Calu3 (cell line): ENCODE measurements at places on chromosomes 12 and 14. TPM values are rescaled to one million over a fixed set of nuclear protein-coding genes. Genes with fewer than 3 reads are reported as not detected.

The DBX2 gene
- not detected in 2 replicates for total RNA-seq

DNA sequence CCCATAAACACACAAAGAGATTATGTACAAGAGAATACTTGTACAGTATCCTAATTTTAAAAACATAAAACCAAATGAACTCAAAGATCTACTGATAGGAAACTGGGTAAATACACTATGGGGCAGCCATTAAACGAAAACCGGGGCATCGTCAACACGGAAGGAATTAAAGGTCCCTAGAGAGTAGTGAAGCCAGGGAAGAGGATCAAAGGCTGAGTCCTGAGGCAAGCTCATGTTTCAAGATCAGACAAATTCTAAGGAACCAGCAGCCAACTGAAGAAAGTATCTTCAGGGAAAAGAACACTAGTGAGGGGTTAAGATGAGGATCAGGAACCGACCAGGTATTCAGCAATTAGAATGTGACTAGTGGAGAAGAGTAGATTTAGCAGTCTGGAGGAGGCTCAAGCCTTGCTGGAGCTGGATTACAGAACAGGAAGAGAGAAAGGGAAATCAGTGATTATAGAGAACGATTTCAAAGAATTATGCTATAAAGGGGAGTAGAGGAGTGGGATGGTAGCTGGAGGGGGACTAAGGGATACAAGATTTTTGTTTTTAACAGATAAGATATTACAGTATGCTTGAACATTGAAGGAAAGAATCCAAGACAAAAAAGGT is 23.7 kb downstream of the SEL1L start:
- peaks cover 26% of the 10 kb centered on the region for H3K36me3 ChIP-seq
- no peak for DNase-seq
- no peaks in the 10 kb centered on the region for H3K4me1 ChIP-seq
- H3K4me3 ChIP-seq: no peak overlapping the region

The PRIMA1 gene
- not detected in 2 replicates for total RNA-seq

DNA sequence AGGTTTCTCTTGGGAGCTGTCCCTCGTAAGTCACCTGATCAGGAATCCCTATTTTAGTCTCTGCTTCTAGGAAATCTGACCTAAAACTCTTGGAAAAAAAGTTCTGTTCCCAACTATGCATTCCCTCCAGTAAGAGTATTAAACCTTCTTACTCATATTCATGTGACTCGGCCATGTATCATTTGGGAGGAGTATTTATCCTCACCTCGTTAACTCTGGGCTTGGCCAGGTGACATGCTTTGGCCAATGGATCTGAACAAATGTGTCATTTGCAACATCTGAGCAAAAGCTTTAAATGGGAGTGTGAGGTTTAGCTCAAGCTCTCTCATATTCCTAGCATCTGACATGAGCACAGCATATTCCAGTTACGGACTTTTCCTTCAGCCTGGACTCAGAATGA is 226.8 kb downstream of the NUAK1 start:
- H3K4me3 ChIP-seq: no peak overlapping the region
- H3K36me3 ChIP-seq: no peaks in the 10 kb centered on the region
- no peak for DNase-seq
- no peak overlapping the region for H3K27ac ChIP-seq
- no peaks in the 10 kb centered on the region for H3K4me1 ChIP-seq

DNA sequence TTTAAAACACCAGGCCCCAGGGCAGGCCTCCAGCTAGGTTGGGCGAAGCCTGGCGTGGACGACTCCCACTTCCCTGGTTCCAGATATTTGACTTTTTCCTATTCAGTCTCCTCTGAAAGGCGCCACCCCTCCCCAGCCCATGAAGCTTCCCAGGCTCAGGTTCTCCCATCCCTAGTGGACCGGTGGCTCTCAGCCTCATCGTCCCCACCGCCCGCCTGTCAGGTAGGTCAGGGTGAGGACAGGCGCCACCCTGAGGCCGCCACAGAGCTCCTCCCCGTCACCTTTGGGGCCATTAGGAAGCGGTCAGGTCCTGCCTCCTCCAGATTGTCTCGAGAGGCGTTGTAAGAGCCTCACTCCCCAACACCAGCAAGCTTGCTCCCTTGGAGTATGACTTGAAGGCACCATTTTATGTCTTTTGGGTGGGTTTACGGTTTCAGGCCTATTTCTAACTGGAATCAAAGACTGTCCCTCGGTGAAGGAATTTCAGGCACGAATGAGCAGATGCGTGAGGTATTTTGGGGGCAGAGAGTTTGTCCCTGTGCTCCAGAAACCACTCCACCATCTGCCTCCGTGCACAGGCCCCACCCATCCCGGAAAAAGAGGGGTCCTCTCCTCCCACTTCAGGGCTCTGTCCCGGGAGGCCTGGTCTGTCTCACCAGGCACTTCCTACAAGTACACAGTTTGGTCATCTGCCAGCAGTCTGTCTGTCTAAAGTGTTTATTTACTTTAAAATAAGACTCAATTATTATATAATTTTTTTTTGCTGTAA is 55.6 kb downstream of the TSPAN9 start:
- H3K4me3 ChIP-seq: no peak overlapping the region
- no peak for DNase-seq
- no peaks in the 10 kb centered on the region for H3K4me1 ChIP-seq
- H3K36me3 ChIP-seq: no peaks in the 10 kb centered on the region
- H3K27ac ChIP-seq: no peak overlapping the region
- H3K27me3 ChIP-seq: no peaks in the 10 kb centered on the region

DNA sequence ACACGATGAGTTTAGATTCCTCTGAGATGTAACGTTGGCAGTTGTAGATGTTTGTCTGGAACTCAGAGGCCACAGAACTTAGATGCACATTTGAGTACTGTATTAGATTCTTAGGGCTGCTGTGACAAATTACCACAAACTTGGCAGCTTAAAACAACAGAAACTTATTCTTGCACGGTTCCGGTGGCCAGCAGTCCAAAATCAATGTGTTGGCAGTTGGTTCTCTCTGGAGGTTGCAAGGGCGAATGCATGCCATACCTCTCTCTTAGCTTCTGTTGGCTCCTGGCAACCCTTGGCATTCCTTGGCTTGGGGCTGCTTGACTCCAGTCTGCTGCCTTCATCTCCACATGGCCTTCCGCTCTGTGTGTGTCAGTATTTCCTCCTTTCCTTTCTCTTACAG is 118.9 kb downstream of the C12orf75 start:
- H3K36me3 ChIP-seq: no peaks in the 10 kb centered on the region
- DNase-seq: no peak
- H3K27me3 ChIP-seq: no peaks in the 10 kb centered on the region
- H3K27ac ChIP-seq: no peak overlapping the region
- no peak overlapping the region for H3K4me3 ChIP-seq

The PARP11 gene
- total RNA-seq: 3.7 and 5.2 TPM in 2 replicates

- H3K27ac ChIP-seq: no peak overlapping the region
- H3K27me3 ChIP-seq: peaks cover 85% of the 10 kb centered on the region
- no peak for DNase-seq
- no peaks in the 10 kb centered on the region for H3K36me3 ChIP-seq
- H3K4me3 ChIP-seq: no peak overlapping the region
These were observed 33.8 kb downstream of the ZFHX2 start for GRCh38 chr14:23517650-23518326.

DNA sequence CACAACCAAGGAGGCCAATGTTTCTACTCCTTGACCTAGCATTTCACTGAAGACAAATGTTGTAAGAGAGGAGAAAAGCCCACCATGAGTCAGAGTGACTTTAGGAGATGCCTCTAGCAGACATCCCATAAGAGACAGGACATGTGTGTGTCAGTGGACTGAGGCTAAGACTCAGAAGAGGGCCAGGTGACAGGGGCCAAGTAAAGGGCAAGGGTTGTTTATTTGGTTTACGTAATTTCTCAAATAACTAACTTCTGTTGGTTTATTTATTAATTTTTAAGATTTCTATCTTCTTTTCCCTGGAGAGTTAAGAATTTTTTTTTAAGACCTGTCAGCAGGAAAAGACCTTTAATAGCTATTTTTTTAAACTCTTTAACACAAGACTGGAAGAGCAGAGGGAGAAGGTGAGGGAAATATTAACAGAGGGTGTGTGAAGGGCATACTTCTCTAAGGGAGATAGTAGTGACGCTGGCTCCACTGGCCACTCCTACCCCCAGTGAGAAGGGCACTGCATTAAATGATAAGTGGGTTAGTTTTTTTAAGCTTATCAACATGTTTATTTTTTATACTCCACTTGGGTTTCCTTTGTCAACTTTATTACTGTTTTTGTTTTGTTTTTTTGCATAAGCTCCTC is 3.4 kb downstream of the PNP start:
- peak overlapping the region; percentile 69 for H3K27ac ChIP-seq
- peaks cover 35% of the 10 kb centered on the region for H3K4me1 ChIP-seq

DNA sequence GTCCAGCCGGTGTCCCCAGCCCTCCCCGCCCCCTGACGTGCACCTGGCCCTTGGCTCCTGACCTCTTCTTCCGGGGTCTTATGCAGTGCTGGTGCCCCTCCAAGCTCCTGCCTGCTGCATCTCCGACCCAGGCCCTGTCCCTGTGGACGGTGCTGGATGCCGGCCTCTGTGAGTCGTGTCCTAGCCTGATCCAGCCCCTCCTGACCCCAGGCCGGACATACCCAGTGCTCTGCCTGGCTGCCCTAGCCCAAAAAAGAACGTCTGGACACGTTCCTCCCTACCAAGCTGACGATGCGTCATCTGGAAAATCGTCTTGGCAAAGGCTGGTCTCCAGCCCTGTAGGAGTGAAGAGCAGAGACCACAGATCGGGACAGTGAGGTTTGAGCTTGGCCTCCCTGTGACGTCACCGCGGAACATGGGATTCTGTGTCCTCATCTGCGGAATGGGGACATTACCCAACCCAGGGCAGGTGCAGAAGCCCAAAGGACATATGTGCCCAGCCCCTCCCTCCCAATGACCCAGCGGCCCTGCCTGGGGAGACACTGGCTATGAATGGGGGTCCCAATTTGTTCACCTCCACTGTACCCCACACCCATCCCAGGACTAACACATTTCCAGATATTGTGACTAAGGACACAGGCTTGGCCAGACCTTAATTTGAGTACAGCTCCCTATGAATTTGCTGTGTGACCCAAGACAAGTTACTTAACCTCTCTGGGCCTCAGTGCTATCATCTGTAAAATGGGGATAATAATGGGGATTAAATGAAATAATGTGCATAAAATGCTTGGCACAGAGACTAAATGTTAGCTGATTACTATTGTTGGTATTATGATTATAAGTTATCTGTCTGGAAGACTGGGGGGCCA is 51.0 kb upstream of the BCL11B start:
- H3K36me3 ChIP-seq: no peaks in the 10 kb centered on the region
- H3K27ac ChIP-seq: no peak overlapping the region
- H3K27me3 ChIP-seq: peaks cover 9% of the 10 kb centered on the region
- DNase-seq: no peak
- H3K4me1 ChIP-seq: peaks cover 27% of the 10 kb centered on the region

- H3K27me3 ChIP-seq: no peaks in the 10 kb centered on the region
- peaks cover 21% of the 10 kb centered on the region for H3K4me1 ChIP-seq
- peak overlapping the region; percentile 87 for H3K4me3 ChIP-seq
These were observed 918.0 kb downstream of the AACS start for GRCh38 chr12:125983094-125983783.
